Left hindlimb (tissue), 1 donor: ENCODE measurements at places on chromosomes 1 and 21.

DNA sequence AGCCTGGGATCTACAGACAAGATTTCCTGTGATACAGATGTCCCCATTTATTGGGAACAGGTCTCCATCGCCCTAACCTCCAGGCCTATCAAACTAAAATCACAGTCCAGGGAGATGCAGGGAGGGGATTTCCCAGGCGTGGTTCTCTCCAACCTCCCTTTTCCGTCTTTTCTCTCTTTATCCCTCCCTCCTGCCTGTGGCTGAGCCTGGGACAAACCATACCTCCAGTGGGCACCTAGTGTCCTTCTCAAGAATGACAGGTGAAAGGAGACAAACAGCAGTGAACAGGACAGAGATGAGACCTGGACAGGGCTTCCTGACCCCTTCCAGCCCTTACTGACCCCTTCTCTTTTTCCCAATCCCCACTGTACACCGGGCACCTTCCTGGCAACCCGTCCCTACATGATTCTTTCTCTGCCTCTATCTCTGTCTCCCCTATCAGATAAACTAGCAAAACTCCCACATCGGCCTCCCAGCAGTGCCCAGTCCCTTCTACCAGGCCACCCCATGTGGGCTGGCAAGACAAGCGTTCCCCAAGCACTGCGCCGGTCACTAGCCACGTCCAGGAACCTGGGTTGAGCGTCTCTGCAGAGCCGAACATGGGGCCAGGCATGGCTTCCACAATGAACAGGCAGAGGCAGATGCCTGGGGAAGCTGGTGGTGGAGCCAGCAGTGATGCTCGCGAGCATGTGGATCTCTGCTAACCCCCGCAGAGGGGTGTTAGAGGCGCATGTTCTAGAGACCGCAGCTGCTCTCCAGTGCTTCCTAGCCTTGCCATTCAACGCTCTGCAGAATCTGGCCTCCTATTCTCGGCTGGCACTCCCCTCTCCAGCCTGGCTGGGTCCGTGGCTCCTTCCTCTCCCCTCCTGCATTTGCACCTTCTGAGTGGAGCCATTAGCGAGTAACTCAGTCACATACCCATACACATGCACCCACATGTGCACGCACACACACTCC is 54.7 kb downstream of the ELK4 start:
- no peak for DNase-seq

GRCh38 chr1:51908499-51908898 is 30.0 kb upstream of the NRDC start:
- no peak for DNase-seq

- peak; percentile 65 for DNase-seq
Measured at GRCh38 chr1:150973836-150974579, 627 bp downstream of the CERS2 start.

DNA sequence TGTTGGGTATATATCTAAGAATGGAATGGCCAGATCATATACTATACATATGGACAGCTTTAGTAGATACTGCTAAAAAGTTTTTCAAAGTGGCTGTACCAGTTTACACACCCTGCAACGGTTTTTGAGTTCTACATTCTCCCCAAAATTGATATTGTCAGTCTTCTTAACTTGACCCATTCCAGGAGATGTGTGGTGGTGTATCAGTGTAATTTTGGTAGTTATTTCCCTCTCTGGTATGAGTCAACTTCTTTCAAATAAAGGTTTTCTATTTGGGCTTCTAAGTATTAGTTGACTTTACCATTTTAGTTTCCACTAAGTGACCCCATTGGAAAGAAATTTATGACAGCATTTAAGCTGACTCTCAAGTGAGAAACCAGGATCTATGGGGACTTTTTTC is 29.2 kb downstream of the INKA2 start:
- DNase-seq = no peak

GRCh38 chr21:38897532-38898421 is 92.0 kb downstream of the ETS2 start:
- DNase-seq = no peak

- no peak for DNase-seq
Measured at GRCh38 chr1:40708750-40709099, 17.2 kb downstream of the NFYC start.

GRCh38 chr1:65995336-65995735 is 202.6 kb downstream of the PDE4B start:
- DNase-seq = no peak

DNA sequence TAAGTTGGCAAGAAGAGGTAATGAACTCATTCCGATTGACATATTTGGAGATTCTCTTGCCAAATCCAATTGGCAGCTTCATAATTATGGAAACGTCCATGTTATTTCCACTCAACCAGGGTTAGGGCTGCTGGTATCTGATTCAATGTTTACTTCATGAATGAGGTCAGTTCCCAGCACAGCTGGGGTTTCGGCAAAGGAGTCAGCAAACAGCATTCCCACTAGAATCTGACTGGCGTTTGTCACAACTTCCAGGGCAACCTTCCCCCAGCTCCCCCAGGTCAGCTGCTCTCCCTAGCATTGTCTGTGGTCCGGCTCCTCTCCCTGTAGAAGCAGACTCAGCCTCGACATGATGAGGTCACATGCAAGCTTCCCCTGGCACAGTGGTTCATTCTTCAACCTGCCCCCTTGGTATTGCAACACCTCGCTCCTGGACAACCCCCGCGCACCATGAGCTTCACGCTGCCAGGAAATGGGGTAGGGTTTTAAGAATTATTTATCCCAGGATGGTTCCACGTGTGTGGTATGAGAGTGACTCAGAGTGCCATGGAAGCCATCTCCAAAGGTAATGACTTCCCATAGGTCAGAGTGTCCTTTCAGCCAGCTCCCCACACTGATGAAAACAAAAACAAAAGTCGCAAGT is 100.7 kb upstream of the SLC25A33 start:
- DNase-seq = no peak

GRCh38 chr1:206472024-206472423 is 1.7 kb downstream of the IKBKE start:
- DNase-seq = no peak

DNA sequence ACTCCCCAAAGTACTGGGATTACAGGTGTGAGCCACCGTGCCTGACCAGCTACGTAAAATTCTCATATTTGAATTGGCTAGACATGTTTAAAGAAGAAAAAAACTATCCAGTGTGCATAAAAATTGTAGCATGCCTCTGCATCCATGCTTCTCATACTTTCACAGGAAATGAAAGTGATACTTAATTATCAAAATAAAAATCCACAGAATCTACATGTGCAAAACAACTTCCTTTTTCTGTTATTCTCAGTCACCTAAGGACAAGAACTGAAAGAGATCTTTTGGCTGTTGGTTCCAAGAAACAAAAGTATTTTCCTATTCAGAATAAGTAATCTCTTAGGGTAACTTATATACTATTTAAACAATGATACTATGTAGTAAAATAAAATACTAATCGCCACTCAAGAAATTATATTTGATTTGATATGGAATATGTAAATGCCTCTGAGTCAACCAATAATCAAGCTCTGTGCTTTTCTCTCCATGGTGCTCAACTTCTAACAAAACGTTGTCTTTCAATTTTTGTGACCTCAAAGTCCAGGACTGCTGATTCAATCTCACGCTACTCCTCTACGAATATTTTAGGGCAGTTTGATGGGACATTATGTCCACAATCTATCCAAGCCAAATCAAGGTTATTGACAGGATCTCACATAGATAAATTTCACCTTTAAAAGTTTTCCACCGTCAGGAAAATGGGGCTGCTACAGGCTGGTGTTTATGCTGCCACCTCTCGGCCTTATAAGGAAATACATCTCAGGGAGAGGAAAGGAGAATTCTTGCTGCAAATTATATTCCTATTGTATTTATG is 102.7 kb downstream of the ZNF281 start:
- no peak for DNase-seq
